Fibroblast of skin of scalp (primary cell): ENCODE measurements at places on chromosomes 4 and X.

DNA sequence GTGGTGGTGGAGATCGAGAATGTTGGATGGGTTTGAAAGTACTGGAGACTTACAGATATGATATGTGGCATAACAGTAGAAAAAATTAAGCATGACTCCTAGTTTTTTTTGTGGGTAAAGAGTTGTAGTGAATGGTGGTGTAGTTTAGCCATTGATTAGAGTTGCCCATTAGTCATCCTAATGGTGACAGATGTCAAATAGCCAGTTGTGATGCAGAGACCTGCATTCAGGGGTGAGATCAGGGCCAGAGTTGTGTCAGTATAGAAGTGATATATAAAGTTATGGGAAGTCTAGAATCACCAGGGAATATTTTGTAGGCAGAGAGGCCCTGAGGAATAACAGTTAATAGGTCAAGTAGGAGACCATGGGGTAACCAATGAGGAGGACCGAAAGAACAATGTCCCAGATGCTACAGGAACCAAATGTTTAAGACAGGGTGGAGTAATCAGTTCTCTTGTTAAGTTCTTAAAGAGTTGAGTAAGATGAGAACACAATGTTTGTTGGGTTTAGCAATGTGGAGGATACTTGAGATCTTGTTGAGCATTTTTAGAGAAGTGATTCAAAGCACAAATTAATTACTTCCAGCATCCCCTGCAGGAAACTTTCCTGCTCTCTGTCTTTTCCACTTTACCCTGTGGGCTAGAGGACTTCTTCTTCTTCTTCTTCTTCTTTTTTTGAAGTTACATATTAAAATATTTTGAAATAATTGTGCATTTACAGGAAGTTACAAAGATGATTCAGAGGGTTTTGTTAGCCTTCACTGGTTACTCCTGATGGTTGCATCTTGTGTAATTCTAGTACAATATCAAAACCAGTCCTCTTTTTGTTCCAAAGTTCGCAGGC lies 13.3 kb downstream of the SGMS2 start:
- peak; percentile 31 for DNase-seq

DNA sequence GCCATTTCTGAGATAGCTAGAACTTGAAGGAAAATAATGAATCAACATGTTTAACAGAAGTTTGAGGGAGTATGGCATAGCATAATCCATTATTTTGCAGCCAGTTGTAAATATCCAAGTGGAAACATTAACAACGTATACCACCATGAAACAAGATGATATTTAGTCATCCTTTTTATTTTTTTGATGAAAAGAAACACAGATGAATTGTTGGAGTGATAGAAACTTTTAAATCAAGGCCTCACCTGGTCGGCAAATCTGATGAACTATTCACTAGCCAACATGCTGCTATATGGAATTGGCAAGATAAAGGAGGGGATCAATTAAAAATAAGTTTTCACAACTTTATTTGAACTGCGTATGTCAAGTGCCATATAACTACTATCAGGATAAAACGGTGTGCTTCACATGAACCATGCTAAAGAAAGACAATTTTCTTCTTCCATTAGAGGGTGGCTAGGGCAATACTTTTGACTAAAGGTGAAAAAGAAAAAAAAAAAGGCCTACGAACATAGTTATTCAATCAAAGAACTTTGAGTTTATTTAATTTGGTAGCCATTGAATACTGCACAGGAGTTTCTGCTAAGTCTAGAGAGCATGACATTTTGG lies 510.7 kb downstream of the SPOCK3 start:
- no peak for DNase-seq

GRCh38 chr4:98516441-98517217 lies 141.8 kb downstream of the TSPAN5 start:
- DNase-seq = peak; percentile 35

- DNase-seq = no peak
Measured at GRCh38 chr4:77446601-77447000, 159.0 kb upstream of the CXCL13 start.

GRCh38 chrX:136021160-136021559 lies 35.9 kb downstream of the SLC9A6 start:
- DNase-seq = no peak

DNA sequence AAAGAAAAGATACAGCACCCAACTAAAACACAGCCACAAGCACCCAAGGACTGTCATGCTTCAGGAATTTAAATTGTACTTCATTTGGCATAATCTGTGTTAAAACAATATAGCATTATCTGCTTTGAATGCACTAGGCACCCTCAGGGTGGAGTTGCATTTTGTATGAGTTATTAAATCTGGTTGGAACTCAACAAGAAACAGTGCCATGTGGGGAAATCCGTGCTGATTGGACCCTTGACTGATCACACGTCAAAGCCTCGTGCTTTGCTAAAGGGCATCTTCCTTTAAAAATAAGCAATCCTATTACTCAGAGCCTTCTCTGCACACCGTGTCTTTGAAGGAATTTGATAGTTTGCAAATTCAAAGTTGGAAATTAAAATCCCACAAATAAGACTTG lies 35.4 kb downstream of the IGFBP7 start:
- peak; percentile 80 for DNase-seq

DNA sequence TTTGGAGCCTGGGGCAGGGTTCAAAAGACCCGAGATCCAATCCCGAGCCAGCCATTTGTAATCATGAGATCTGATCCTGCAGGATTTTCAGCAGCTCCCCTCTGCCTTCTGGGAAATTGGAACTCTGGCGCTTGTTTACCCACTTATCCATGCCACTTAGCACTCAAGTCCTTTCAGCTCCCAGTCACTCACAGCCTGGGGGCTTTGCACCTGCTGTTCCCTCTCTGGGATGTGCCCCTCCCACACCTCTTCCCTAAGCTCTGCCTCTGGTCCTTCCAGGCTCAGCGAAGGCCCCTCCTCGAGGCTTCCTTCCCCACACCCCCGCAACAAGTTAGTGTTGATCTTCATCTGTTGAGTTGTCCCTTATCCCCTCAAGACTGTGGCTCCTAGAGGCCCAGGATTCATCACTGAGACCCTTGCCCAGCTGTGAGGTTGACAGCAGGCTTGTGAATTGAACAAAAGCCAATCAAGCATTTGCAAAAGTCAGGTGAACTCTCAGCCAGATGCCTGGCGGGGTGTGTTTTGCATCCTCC lies 99.1 kb upstream of the AFAP1 start:
- no peak for DNase-seq

- DNase-seq = no peak
Measured at GRCh38 chrX:429266-429825, 42.6 kb upstream of the PPP2R3B start.

DNA sequence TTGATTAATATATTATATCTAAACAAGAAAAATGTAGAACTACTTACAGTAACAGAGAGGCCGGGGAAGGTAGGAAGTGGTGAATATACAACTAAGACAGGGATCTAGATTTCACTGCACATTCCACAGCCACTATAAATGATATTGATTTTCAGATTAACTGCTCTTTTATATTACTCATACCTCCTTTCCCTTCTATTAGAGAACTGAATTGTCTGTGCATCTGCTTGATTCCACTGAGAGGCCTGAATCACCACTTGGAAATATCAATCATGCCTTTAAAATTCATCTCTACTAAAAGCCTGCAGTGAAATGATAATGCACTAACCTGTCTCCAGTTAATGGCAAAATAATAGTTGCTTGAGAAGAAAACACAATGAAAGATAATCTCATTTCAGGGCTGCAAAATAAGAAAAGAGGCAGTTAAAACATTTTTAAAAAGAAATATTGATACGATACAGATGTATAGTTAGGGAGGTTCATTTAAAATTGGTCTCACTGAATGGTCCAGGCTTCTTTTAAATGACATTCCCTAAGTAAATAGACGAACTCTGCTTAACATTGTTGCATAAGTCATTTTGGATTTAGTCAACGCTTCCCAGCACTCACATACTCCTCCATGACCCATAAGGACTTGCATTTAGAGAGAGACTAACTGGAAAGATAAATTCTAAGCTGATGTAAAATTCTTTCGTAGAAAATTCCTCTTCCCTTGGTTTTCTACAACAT lies 3.8 kb downstream of the ANTXR2 start:
- no peak for DNase-seq

DNA sequence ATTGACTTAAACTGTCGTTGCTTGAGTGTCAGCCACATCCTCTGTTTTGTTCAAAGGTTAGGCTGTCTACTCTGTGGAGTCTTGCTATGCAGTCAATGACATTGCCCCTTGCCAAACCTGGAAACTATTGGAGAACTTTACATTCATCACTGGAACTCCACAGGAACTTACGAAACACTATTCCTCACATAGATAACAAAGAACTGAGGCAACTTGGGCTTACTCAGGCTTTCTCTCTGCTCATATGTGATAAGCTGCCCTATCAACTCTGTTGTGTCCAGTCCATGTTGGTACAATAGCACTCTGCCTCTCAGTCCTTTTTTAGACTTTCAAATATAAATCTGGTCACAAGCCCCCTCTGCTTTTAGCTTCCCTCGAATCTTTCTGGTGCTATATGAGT lies 9.4 kb downstream of the NPY5R start:
- no peak for DNase-seq

GRCh38 chr4:6426571-6427438 lies 45.6 kb downstream of the PPP2R2C start:
- no peak for DNase-seq

DNA sequence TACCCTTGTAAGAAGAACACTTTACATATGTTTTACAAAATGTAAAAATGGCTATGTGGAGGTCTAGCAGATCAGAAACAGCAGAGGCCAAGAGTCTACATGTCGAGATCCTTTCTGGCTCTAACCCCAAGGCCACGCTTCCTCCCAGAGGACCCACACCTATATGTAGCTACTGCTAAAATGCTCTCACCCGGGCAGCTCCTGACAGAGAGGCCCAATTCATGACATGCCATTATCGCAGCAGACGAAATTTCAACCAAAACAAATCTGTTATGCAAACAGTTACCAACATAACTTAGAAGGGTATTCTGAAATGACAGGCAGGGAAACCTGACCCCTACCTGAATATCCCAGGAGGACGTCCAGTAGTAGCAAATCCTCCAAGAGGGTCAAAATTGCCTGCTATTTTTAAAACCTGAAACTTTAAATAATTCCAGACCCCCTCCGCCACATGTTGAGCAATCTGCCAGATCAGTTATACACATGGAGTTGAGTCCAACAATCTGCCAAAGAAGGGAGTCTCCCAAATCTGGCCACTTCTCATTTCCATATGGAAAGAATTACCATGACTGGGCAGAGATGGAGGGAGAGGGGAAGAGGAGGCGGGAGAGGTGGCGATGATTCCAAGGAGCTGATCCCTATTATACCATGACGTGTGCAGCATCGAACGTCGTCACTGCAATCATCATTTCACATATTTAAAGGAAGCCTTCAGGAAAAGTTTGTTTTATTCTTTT lies 192.9 kb upstream of the TBL1X start:
- peak; percentile 73 for DNase-seq

GRCh38 chr4:74189331-74190043 lies 31.6 kb downstream of the MTHFD2L start:
- peak; percentile 66 for DNase-seq

DNA sequence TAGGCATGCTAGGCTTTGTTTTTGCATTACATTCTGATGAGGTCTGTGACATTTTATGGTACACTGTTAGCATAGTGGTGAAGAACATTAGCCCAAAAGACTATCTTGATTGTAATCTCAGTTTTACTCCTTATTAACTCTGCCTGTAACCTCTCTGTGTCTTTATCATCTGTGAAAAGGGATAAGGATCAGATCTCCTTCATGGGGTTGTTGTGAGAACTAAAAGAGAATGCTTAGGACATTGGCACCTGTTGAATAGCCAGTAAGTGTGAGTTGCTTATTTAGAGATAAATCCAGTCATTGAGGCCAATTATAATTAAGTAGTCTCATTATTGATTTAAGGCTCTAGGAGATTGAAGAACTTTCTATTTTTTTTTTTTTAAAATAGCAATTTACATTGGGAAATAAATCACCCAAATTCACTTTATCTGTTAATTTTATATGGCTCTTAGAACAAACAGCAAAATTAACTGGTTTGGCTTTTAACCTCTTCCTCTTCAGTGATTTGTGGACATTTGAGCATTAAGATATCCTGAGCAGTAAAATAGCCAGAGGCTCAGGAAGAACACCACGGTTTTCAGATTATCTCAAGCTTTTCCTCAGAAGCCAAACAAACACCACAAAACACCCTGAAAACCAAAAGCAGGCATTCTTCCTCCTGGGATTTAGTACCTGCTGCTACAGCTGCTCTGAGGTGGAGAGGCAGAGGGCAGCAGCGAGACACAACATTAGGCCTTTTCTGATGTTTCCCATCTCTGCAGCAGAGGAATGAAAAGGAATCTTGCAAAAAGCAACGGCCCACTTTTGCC lies 192.9 kb downstream of the ARHGAP10 start:
- DNase-seq = peak; percentile 24

- no peak for DNase-seq
Measured at GRCh38 chr4:124726269-124726668, 13.7 kb upstream of the ANKRD50 start.

DNA sequence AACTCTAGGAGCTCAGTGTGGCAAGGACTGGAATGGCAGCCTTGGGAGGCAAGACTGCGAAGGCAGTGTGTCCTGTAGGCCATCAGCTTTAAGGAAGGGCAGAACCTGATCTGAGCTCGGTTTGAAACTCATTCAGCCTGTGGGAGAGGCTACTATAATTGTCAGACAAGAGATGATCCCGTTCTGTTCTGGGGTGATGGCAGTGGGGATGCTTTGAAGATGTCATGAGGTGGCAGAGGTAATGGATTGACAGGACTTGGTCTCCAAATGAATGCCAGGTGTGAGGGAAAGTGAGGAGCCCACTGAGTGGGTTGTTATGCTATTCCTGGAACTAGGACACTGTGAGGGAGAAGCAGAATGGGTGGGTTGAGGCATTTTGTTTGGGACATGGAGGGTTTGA lies 144.9 kb downstream of the PJA1 start:
- no peak for DNase-seq

- no peak for DNase-seq
Measured at GRCh38 chrX:16989750-16990149, 43.3 kb downstream of the REPS2 start.

GRCh38 chr4:40731792-40732245 lies 17.9 kb upstream of the NSUN7 start:
- DNase-seq = no peak

- peak; percentile 32 for DNase-seq
Measured at GRCh38 chrX:123487669-123488068, 245.2 kb downstream of the THOC2 start.

GRCh38 chr4:40245550-40245949 lies 48.7 kb downstream of the RHOH start:
- DNase-seq = no peak

DNA sequence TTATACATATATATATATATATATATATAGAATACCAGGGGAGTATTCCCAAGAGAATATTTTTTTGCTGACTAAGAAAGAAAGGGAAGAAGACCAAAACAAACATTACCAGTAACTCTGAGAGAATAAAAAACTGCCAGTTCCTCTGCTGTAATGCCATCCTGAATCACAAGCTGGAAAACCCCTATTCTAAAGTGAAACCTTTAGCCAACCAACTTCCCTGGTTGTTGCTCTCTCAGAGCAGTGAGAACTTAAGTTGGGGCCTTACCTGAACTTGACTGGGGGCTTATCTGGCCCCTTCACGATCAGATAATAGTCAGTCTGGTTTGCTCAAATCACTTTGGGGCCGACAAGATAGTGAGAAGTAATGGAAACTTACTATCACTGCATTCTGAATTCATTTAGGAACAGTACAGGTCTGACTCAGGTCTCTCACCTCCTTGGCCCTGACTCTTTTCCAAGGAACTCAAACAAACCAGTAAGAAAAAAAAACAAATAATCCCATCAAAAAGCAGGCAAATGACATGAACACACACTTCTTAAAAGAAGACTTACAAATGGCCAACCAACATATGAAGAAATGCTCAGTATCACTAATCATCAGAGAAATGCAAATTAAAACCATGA lies 62.5 kb downstream of the CD40LG start:
- peak; percentile 33 for DNase-seq

GRCh38 chr4:185896817-185897488 lies 85.0 kb upstream of the SORBS2 start:
- no peak for DNase-seq

- DNase-seq = no peak
Measured at GRCh38 chr4:37478151-37478550, 208.0 kb downstream of the RELL1 start.
